ENCODE measurements at places on chromosomes 2 and 18.
A peak's percentile ranks its signal among the peaks of the same experiment; 100 is the strongest.

- no peak for DNase-seq
Observed at GRCh38 chr2:173354073-173354581, 545 bp upstream of the CDCA7 start.

DNA sequence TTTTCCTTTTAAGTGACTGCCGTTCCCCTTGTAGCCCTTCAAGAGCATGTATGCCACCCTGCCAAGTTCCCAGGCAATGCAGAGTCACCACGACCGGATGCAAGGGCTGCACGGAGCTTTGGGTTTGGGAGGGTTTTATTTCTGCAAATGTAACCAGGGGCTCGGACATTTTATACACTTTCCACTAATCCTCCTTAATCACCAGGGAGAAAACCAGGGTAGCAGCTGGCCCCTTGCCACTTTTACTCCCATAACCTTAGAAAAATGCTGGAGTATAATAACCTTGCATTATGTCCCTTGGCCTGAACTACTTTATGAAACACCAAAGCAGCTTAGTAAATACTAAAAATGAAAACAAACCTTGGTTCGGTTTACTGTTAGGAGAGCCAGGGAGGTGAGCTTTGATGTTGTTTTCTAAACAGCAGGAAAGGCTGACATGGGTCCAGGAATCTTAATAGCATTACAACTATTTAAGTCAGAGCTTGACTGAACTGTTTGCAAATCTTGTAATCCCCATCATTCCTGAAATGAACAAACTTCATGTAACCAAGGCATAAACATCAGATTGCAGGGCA lies 152.8 kb upstream of the RIOK3 start:
- DNase-seq: no peak

GRCh38 chr2:205850132-205850531 lies 167.8 kb downstream of the NRP2 start:
- no peak for DNase-seq

GRCh38 chr18:26618135-26618534 lies 69.8 kb upstream of the KCTD1 start:
- no peak for DNase-seq

GRCh38 chr2:85420536-85421259 lies 2.2 kb downstream of the SH2D6 start:
- DNase-seq: peak; percentile 86

GRCh38 chr2:232979871-232980461 lies 33.1 kb downstream of the NGEF start:
- DNase-seq: no peak

GRCh38 chr2:38932586-38932985 lies 42.9 kb downstream of the ARHGEF33 start:
- DNase-seq: no peak

DNA sequence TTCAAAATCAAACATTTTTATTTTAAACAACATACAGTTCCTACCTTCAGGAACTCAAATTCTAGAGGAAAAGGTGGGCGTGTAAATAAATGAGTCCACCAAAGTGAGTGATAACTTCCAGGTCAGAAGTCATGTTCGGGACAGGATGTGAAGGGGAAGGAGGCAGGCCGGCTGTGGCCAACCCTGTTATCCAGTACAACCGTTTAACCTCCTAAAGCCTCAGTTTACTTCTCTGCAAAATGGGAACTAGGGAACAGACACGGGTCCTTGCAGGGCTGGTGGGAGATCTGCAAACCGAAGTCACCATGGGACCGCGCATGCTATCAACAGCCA lies 373 bp downstream of the EIPR1 start:
- no peak for DNase-seq

DNA sequence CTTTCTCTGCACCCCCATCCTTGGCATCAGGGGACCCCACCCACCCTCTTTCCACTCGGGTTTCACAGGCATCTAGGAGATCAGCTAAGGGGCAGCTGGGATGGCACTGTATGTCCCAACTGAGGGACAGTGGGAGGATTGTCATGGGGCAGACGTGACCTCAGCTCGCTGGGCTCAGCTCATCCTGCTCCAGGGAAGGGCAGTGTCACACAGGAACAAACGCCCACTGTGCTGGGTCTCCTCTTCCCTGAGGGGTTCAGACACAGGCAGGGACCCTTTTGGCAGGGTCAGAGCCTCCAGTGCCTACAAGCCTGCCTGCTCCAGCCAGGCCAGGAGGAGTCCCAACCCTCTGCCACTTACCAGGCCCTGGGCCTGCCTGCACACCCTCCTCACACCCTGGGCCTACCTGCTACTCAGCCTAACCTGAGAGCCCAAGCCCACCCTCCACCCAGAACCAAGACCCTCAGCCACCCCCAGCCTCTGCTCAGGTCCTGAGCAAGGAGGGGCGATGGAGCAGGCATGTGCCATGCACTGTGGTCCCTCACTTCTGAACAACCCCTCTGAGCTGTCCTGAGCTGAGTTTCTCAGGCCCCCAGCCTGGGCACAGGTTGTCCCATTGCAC lies 68.2 kb downstream of the HS1BP3 start:
- DNase-seq: no peak

All from naive B cell (primary cell).